Right atrium auricular region (tissue), 2 donors: ENCODE measurements at places on chromosomes 7 and 10.

DNA sequence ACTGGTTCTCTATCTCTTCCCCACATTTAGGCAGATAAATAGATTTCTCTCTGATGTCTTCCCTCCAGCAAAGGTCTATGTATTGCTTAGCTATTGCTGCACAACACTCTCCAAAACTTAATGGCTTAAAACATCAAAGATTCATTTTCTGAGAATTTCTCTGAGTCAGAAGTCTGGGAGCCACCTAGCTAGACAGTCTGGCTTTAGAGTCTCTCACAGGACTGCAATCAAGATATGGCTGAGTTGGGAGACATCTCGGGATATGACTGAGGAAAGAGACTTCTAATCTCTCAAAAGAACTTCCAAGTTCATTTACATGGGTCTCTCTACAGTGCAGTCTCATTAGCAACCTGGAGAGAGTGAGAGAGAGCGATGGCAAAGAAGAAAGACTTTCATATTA is 553.6 kb upstream of the GHITM start:
- DNase-seq, result no peak

GRCh38 chr7:84535580-84536270 is 341.1 kb upstream of the SEMA3A start:
- DNase-seq, result no peak

- DNase-seq, result no peak
Measured at GRCh38 chr10:53893061-53893460, 908.0 kb downstream of the PCDH15 start.

DNA sequence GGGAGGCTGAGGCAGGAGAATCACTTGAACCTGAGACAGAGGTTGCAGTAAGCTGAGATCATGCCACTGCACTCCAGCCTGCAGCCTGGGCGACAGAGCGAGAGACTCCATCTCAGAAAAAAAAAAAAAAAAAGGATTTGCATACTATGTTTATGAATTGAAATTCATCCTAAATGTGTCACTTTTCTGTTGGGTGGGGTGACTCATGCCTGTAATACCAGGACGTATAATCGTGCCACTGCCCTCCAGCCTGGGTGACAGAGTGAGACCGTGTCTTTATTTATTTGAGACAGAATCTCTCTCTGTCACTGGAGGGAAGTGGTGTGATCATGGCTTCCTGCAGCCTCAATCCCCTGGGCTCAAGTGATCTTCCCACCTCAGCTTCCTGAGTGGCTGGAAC is 5.8 kb downstream of the ZNF212 start:
- DNase-seq, result no peak

GRCh38 chr10:78362406-78363022 is 328.9 kb downstream of the RPS24 start:
- DNase-seq, result no peak

DNA sequence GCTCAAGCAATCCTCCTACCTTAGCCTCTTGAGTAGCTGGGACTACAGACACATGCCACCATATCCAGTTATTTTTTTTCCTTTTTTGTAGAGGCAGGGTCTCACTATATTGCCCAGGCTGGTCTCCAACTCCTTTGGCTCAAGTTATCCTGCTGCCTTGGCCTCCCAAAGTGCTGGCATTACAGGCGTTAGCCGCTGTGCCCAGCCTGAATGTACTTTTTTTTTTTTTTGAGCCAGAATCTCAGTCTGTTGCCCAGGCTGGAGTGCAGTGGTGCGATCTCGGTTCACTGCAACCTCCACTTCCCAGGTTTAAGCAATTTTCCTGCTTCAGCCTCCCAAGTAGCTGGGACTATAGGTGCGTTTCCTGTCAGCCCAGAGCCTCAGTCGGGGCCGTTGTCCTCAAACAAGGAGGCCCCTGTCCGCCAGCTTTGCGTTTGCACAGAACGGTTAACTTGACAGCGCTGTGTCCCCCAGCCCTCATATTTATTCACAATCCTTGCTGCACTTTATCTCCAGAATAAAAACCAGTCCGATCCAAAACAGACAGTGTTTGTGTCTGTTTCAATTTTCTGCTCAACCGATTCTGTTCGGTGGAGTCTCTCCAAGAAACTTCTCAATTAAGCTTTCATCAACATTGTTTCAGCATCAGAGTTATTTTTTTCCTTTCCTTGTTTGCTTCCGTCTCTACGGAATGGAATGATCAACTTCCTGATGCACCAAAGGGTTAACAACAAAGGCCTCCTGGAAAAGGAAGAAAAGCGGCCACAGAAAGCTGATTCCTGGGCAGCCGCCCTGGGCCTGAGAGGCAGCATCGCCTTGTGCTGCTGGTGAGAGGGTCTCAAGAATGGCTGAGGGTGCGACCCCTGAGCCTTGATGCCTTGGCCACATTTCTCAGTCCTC is 64.5 kb downstream of the PDIA4 start:
- DNase-seq, result no peak

DNA sequence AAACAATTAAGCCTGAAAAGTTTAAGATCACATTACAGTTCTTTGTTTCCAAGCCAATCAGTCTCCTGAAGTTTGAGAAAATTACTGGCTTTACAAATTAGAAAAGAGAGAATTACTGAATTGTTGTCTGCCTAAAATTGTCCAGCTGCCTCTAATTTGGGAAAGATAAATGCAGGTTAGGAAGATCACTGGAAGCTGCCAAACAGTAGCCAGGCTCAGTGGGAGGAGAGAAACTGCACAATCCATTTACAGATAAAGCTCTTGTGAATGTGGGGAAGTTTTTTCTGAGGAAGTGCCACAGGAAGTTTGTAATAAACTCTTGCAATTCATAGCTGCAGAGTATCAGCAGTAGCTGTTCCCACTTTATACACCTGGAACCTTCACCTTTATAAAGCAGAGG is 100.7 kb downstream of the IQUB start:
- no peak for DNase-seq

DNA sequence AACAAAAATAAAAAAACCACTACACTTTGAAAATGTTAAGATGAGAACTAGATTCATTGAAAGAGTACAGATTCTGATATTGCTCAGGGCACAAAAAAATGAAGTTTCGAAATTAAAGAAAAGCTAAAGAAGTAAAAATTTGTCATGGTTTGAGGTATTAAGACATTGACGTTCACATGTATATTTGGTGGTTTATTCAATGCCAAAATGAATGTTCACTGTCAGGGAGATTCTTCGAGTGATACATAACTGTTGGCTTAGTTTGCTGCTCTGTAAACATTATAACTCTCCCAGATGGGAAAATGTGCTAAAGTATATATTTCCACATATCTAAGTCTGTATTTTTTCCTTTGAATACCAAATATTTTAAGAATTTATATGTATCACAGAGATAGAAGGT is 345.0 kb downstream of the SEMA3D start:
- no peak for DNase-seq

- no peak for DNase-seq
Measured at GRCh38 chr10:15485027-15485426, 113.9 kb upstream of the FAM171A1 start.

GRCh38 chr10:129786216-129786615 is 177.9 kb downstream of the EBF3 start:
- no peak for DNase-seq

DNA sequence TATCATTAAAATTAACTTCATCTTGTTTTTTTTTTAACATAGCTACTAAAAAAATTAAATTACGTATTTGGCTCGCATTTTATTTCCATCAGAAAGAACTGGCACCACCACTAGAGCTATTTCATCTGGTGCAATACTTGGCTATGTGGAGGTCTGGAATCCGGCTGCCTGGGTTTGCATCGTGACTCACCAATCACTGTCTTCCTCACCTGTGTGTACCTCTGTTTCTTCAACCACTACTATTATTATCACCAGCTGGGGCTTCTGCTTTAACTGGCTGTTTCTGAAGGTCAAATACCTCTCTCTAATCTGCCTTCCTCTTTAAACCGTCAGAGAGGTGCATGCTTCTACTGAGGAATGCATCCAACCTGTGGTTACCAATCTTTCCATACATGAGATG is 6.5 kb downstream of the WDR91 start:
- no peak for DNase-seq

DNA sequence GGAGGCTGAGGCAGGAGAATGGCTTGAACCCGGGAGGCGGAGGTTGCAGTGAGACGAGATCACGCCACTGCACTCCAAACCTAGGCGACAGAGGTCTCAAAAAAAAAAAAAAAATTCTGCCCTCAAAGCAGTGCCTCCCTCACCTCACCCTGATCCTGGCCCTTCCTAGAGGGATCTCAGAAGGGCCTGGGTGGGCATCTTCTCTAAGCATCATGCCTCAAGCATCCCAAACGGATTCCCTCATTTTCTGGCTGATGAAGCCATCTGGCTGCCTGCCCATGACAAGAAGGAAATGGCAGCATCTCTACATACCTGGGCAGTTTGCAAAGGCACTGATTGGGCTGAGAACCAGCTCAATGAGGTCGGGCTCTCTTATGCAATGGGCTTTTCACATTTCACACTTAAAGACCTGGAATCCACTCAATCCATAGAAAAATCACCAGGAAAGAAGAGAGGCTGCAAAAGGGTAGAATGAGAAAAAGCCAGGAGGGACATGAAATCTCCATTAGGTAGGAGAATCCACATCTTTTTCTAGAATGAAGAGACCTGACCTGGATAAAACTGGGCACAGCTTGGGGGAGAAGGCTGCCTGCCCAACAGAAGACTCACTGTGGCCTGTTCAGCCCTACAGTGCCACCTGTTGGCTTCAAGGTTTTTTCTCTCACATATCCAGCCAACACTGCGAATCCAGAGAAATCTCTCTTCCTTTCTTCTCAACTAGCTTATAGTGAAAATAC is 48.1 kb downstream of the PDLIM1 start:
- DNase-seq, result peak; percentile 55

DNA sequence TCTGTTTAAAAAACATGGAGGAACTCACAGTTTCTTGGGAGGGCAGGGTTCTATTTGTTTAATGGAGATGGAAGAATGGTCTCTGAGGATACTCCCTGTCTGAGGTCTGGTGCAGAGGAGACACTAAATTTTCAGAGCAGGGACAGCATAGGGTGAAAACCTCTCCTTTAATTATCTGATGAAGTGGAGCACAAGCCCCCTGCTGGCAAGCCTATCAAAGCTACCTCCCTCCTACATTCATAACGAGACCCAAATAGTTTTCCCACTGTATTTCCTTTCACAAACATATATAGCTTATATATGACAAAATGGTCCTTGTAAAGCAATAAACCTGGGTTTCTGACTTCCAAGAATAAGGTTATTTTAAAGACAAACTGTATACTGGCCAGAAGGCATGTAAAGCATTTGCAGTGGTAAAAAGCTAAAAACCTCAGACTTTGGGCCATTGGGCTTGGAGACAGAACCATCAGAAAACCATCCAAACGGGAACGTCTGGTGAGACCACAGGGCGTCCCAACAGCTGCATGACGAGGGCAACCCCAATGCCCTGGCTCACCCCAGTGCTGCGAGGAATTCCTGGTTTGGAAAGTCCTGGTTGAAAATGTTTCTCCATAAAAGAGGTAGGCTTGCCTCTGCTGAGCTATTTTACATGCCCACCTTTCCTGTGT is 201.3 kb downstream of the FANK1 start:
- peak; percentile 46 for DNase-seq

DNA sequence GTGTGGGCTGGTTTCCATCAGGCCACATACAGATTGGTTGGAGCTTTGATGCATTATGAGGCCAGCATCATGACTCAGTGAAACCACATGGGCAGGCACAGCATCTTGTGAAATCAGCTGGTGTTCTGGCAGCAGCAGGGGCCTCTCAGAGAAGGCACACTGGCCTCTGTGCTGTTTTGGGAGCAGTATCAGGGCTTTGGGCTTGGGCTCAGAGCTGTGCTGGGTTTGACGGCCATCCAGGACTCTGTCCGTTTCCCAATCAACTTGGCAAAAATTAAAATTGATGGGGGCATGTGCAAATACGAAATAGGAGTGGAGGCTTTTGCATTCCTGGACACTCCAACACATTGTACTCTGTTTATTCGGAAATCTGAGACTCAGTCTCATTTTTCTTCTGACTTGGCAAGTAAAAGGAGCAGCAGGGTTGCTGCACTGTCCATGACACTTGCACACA is 190.9 kb downstream of the BMPER start:
- peak; percentile 87 for DNase-seq

DNA sequence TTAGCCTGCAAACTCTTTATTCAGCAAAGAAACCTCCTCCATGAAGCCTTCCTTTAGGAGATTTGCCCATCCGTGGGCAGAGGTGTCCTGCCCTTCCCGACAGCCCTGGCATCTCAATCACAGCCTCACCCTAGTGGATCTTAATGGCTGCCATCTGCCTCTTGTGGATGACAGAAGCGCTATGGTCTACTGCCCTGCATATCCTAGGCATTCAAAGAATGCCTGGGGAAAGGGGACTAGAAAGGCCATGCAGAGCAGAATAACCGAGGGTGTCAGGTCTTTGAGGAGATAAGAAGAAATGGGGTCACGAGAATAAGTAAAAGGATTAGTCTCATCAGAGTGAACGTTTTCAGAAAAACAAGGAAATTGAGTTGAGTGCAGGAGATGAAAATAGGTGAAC is 57.7 kb upstream of the SPOCK2 start:
- no peak for DNase-seq

DNA sequence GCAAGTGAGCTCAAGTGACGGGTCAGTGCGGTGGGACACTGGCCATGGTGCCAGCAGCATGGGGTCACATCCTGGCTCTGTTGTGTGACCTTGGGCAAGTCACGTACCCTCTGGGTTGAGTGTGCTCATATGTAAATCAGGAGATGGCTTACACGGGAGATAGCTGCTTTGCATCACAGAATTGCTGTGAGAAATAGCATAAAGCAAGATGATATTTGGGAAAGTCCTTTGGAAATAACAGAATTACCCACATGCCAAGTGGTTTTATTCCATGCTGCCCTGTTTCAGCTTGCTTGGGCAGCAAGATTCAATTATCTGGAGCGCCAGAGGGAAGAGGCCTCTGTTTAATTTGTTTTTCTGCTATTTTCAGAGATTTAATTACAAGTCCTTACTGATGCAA is 48.9 kb downstream of the LYZL2 start:
- no peak for DNase-seq

- DNase-seq, result no peak
Measured at GRCh38 chr7:69173846-69174245, 424.4 kb upstream of the AUTS2 start.

- DNase-seq, result no peak
Measured at GRCh38 chr7:51077987-51078370, 238.6 kb downstream of the COBL start.

DNA sequence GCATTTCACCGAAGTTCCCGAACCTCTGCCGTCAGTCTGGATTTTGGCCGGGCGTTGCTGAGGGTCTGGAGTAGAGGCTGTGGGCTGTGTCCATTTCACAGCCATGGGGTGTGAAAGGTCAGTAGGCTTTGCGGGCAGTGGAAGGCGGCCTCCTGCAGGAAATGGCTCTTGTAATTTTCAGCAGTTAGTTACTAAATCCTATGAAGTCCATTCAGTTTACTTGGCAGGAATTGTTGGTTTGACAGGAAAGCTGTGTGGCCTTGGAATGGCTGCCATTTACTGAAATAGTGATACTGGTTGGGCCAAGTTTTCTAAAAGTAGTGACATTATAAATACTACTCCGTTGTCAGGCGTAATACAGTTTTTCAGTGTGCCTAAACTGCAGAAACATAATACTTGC is 303.7 kb downstream of the CCDC3 start:
- no peak for DNase-seq

GRCh38 chr7:84248267-84248666 is 53.7 kb upstream of the SEMA3A start:
- no peak for DNase-seq

- DNase-seq, result no peak
Measured at GRCh38 chr7:55475855-55476803, 96.2 kb downstream of the VOPP1 start.

GRCh38 chr7:15692501-15693020 is 6.1 kb upstream of the MEOX2 start:
- DNase-seq, result no peak

- no peak for DNase-seq
Measured at GRCh38 chr10:88117869-88118632, 254.6 kb downstream of the PTEN start.
